Mucosa of gallbladder (tissue), 1 donor: ENCODE measurements at places on chromosomes 5 and 9.

- no peak for DNase-seq
Measured at GRCh38 chr5:56095579-56096102, 100.9 kb upstream of the IL6ST start.

DNA sequence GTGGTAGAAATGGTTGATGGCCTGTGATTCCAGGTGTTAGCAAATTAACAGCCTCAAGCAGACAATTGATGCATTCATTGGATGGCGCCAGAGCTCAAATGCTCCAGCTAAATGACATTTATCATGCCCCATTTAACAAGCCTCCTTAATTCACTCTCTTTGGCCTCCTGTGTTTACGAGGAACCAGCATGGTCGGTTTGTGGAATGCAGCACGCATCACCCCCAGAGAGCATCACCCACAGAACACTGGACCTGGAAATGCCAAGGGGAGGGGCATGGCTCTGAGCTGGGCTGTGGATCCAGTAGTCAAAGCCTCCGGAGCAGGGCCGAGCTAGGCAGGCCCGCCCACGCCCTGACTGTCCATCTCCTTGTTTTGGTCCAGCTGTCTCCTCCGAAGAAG lies 434.0 kb downstream of the GADD45G start:
- DNase-seq: no peak

DNA sequence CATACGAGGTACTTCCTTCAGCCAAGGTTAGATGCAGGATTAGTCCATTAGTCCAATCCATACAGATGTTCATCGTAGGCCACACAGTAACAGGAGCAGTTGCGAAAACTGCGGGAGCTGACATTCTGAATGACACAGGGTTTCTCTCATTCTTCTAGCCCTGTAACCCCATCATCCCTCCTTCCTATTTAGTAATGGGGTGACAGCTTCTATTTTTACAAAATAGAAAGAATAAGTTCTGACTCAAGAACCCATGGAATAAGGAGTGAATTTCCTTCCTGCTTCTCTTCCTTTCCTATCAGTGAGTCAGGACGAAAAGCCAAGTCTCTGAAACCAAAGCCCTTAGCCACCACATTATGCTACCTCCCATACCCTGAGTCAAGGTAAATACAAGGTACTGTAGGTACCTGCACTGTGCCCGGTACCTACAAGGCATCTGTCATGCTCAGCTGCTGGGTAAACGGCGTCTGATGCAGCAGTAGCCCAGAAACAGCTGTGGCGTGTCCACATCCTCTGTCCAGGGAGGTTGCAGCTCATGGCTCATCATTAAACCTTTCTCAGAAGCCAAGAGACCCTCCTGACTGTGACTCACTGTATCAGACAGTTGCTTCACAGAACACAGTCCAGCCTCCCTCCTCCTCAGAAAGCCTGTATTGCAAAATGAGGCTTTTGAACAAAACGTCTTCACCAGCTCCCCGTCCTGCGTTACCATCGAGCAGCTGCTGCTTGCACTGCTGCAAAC lies 84.2 kb downstream of the ESM1 start:
- peak; percentile 34 for DNase-seq

- DNase-seq: no peak
Measured at GRCh38 chr5:1068204-1068894, 43.5 kb downstream of the SLC12A7 start.

DNA sequence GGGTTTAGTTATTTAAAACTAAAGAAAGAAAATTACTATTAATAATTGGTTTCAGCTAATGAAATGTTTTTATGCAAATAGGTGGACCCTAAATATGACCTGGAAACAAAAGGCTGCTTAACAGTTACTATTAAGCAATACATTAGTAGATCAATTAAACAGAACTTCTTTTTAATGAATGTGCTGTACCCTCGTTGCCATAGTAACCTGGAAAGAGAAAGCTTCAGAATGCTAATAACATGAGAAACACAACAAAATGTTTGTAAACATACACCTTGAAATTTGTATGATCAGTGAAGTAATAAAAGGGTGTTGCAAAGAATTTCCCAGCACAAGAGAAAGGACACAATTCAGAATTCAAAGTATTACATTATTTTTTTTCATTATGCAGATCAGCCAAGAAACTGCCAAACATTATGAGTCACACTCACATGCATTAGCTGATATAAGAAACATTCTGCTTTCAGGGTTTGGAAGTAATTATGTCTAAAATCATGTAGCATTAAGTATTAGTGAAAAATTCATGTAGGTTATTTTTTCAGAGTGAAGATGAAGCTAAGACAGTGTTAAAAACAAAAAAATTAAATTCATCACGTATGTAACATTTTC lies 348.3 kb downstream of the ISL1 start:
- DNase-seq: no peak

- DNase-seq: no peak
Measured at GRCh38 chr9:137708590-137709284, 89.9 kb downstream of the EHMT1 start.

DNA sequence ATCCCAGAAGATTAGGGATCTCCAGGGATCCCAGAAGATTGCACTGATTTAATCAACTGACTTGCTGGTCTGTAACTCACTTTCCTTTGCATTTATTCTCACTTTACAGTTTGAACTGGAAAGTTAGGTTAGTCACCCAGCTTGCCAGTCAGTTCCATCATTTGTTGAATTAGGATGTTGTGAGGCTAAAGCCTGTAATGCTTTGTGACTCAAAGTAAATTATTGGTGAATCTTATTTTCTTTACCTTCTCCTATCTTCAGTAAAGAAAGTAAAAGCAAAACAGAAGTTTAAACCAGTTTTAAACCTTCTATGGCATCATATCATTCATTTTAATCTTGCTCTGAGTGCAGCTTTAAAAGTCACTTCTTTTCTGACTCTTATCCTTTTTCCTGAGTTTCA lies 85.8 kb downstream of the SLC44A1 start:
- DNase-seq: no peak

DNA sequence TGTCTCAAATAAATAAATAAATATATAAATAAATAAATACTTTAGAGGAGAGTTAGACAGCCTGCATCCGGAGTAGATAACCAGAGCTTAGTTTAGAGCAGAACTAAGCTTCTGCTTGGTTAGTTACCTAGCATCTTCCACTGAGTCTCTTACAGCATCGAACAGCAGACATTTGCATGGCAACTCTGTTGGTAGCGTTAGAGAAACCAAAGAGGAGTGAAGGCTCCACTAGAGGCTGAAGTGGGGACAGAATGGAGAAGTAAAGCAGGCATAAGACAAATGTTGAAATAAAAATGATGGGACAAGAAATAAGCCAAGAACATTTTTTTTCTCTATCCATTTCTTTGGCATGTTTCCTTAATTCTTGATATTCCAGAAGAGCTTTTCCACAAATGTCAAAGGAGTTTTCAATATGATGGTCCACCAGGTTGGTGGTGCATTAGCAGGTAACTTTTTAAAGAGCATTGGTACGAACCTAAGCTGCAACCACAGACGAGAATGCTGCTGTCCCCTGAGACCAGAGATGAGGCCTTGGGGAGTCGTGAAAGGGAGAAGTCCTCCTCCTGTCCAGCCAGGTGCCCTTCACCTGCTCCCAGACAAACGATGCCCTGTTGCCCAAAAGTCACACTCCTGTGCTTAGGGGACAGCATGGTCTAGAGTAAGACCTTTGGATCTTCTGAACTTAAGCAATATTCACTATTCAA lies 438.3 kb downstream of the DIRAS2 start:
- no peak for DNase-seq

DNA sequence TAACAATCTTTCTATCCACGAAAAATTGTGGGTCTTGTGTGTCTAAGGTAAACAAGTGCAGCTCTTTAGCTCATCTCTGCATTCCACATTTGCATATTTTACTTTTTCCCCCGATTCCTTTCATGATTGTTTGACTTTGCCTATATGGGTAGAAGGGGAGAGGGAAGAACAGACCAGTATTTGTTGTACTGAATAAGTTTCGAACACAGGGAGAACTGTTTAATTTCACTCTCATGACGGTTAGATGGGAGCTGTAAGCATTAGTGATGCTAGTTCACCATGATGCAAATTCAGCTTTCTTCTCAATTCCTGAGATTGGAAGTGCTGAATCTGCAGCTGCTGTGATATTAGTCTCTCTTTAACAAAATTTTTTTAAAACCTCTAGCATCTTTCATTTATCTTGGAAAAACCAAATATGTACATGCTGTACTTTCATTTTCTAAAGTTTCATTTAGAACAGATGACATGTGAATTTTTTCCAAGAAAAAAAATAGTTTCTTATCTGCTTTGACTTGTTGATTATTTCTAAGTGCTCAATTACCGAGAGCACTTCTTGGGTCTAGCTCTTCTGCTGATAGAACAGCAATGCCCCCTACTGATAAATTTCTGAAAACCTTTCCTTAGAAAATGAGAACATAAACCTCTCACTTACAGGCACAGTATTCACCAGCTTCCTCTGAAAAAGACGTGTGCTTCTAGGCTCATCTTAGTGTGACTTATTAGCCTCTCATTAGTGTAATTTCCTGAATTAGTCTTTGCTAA lies 149.5 kb downstream of the BAAT start:
- no peak for DNase-seq

GRCh38 chr5:27568811-27569210 lies 530.4 kb upstream of the CDH9 start:
- DNase-seq: no peak

- DNase-seq: no peak
Measured at GRCh38 chr5:58763390-58763789, 180.5 kb downstream of the RAB3C start.

- no peak for DNase-seq
Measured at GRCh38 chr9:79621916-79622575, 50.3 kb downstream of the TLE4 start.

GRCh38 chr5:133373121-133373870 lies 239.0 kb downstream of the FSTL4 start:
- DNase-seq: no peak

GRCh38 chr5:65479527-65479926 lies 2.2 kb downstream of the ADAMTS6 start:
- DNase-seq: no peak

DNA sequence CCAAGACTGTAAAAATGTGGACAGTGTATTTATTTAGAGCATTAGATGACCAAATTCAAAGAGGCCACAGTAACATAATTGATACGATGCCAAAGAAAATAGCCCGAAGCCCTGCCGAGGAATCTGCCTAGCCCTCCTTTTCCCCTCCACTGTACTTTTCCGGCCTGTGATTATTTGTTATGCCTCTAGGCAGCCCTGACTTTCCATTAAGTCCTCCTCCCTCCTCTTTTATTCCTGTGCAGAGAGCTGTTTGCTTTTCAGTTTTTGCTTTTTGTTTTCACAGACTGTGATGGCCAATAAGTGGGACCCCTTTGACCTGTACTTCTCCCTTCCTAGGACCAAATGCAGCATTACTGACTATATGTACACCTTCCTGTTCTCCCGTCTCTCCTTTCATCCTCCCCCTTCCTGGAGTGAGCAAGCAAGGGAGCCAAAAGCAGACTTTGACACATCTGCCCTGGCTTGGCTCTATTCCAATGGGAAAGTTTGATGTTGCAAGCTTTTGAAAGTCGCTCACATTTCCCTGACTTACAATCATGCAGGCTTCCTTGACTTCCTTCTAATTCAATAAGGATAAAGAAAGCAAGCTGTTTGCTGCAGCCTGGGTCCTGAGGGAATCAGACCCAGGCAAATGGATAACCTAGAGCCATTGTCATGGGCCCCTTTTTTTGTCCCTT lies 76.1 kb downstream of the NREP start:
- DNase-seq: peak; percentile 81

DNA sequence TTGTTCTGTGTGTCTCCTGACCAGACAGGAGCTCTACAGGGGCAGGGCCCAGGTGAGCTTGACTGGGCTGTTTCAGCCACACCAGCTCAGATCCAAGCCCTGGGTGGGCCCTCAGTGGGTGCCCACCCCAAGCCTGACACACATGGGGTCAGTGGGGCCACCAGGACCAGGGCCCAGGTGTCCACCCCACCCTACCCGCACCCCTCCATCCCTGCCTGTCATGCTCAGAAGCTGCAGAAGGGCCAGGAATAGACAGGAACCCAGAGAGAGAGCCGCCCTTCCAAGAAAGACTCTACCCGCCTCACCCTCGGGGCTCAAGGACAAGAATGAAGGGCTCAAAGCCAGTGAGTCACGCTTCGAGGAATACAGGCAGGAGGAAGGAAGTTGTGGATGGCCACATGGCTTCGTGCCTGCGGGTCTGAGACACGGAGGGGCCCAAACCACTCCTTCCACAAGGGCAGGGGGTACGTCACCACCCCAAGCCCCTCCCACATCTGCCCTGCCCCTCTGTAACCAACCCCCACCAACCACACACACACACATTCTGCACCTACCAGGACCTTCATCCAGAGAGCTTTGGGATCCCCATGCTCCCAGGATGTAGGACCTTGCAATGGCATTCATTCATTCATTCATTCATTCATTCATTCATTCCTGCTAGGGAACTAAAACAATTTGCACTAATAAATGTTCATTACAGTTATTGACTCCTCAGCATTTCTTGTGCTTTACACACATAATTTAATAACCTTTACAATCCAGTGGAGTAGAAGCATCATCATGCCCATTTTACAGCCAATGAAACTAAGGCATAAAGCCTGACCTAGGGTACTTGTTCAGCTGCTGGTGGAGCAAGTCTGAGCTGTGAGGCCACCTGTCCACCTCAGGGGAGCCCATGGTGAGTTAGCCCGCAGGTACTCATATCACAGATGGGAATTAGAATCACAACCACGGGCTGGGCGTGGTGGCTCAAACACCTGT lies 55.9 kb upstream of the STXBP1 start:
- DNase-seq: peak; percentile 79

DNA sequence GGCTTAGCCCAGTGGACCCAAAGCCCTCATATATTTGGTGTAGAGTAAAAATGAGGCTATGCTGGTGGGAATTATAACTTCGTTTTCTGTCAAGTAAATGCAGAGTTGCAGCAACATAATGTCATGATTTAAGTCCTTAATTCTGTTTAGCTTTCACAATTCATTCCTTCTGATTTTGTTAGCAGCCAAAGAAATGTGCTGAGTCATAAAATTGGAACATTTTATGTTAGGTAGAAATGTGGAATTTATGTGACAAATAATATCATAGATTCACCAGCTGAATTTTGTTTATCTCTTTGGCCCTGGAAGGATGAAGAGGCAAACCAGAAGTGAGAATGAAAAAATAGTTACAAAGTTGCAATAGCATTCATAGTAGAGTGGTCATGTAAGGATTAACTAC lies 247.0 kb downstream of the TRPM3 start:
- DNase-seq: no peak

- no peak for DNase-seq
Measured at GRCh38 chr9:72542917-72543316, 21.5 kb downstream of the TMC1 start.
